ENCODE measurements at places on chromosomes 5 and 9. TPM values are rescaled to one million over a fixed set of nuclear protein-coding genes. Genes with fewer than 3 reads are reported as not detected.
A peak's percentile ranks its signal among the peaks of the same experiment; 100 is the strongest.

The CCDC152 gene
- 7.4 TPM for total RNA-seq

DNA sequence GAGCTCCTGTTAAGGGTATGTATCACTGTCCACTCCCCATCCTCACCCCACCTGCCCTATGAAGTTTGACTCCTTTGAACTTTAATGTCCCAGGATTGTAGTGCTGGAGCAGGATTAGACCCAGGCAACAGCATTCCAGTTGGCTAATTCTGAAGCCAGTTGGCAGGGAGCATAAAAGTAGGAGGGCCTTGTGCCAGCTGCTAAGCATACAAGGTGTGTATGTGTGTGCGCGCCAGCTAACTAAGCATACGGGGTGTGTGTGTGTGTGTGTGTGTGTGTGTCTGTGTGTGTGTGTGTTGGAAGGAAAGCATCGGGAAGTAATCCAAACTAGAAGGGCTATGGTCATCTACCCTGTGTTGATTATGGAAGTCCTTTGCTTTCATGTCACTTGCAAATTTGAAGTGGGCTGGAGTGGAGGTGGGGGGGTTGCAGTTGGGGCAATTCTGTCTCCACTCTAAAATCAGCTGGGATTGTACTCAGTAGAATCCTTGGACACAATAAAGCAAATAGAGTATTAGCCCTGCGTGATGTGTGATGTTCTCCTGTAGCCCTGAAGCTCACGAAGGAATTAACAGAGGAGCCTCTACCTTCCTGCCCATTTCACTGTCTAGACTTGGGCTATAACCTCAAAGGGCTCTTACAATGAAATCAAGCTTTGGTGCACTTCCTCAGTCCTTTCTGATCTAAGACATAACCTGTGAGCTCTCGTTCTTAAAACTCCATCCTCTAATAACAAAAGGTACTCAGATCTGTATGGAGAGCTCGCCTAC lies 26.9 kb downstream of the HMGCR start:
- DNase-seq, result peak; percentile 19

The OTP gene
- total RNA-seq, result 0.27 TPM

The PTGDS gene
- total RNA-seq, result 67.5 TPM

The COL5A1 gene
- 27.7 TPM for total RNA-seq

DNA sequence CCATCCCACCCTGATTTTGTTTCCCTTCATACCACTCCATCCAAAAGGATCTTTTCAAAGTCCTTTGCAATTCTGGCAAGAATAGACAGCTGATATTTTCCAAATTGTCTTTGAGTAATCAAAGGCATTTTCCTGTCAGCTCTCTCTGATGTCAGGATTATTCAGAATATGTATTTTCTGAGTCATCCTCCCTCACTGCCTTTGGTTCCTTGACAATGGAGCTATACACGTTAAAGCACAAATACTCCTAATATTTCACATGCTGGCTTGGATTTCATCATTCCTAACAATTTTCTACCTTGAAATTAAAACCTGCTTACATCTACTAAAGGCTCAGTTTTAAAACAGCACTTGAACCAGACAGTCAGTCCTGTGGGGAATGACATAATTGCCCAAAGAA lies 379.4 kb downstream of the GADD45G start:
- DNase-seq, result no peak

- DNase-seq, result no peak
Observed at GRCh38 chr5:1130218-1130946, 18.5 kb upstream of the SLC12A7 start.

The GPSM1 gene
- total RNA-seq, result 48.0 TPM

GRCh38 chr9:87564111-87564510 lies 66.4 kb downstream of the DAPK1 start:
- DNase-seq, result no peak

- DNase-seq, result no peak
Observed at GRCh38 chr5:113218906-113219517, 215.8 kb downstream of the TSSK1B start.

GRCh38 chr5:2755076-2755680 lies 3.7 kb upstream of the IRX2 start:
- DNase-seq, result no peak

- DNase-seq, result no peak
Observed at GRCh38 chr9:131963072-131964030, 116.3 kb downstream of the MED27 start.

GRCh38 chr9:73168298-73168934 lies 16.8 kb downstream of the ANXA1 start:
- DNase-seq, result no peak

- no peak for DNase-seq
Observed at GRCh38 chr9:8553444-8553843, 753.9 kb upstream of the DMAC1 start.

DNA sequence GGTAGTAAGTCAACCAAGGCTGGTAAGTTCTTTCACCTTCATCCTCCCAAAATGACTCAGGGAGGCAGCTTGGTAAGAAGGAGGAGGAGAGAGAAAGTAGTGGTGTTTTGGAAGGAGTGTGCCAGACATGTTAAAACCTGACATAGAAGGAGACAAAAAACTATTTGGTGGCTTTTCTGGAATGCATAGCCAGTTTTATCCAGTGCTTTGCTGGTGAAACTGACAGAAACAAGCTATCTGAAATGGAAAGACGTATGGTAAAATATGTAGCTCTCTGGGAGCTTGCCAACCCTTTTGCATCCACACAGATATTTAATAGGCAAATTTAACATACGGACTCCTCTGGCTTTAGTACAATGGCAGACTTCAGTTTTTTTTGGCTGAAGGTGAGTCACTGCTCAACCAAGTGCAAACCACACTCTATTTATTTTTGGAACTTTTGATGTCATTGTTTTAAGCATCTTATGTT lies 45.4 kb downstream of the RAB14 start:
- DNase-seq, result peak; percentile 13

DNA sequence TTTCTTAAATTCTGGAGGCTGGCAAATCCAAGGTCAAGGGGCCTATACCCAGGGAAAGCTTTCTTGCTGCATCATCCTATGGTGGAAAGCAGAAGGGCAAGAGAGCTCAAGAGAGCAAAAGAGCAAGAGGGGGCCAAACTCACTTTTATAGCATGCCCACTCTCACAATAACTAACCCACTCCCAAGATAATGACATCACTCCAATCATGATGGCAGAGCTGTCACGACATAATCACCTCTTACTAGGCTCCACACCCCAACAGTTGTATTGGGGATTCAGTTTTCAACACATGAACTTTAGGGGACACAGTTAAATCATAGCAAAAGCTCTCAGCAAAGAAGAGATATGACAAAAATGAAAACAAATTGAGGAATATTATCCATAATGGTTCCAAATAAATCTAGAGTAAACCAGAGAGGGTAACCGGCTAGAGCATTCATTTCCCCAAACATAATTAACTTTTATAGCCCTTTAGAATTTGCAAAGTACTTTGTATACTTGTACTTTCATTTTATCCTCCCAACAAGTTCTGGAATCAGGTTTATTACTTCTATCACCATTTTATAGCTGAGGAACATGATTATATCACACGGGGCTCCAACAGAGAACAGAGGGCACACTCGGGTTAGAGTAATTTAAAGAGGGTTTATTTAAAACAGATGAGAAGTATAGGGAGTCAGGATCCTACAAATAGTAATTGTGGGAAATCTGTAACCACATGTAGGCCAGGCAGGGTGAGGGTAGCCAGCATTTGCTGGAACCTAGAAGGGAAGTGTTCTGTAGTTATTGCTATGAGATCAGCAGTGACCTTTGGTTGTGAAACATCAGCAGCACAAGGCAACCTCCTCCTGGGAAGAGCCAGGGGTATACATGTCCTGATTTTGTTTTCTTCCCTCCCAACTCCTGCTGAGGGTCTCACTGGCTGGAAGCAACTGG lies 7.2 kb upstream of the TARS1 start:
- DNase-seq, result no peak

DNA sequence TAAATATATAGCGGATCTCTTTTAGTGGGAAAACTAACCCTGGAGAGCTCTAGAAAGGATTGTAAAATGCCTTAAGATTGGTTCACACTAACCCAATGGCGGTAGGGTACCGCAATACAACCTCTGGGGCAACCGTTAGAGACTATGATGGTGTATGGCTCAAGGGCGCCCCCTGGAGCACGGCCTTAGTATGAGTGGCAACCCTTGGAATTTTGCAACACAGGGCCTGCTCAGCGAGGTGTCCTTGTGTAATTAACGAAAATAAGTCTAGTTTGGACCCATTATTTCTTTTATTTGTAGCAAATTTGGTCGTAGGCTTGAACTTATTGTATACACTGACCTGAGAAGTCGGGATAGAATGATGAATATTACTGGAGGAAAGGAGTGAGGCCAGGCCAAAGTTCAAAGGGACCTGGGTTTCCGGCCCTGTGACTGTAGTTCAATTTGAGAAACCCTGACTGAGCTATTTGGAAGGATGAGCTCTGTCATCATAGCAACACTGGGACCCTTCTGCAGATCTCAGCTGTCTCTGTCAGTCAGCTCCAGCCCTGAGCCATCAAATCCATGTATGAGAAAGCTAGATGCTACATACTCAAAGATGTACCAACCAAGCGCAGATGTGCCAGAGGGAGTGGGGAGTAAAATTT lies 54.8 kb downstream of the CAMK4 start:
- no peak for DNase-seq

- peak; percentile 25 for DNase-seq
Observed at GRCh38 chr5:127492854-127493738, 24.3 kb upstream of the PRRC1 start.

The TMEM167A gene
- total RNA-seq, result 90.5 TPM
